ENCODE measurements at places on chromosomes 4 and X.

- DNase-seq: no peak
Observed at GRCh38 chr4:53122280-53123116, 243.4 kb downstream of the SCFD2 start.

- no peak for DNase-seq
Observed at GRCh38 chr4:124941267-124941666, 228.7 kb upstream of the ANKRD50 start.

DNA sequence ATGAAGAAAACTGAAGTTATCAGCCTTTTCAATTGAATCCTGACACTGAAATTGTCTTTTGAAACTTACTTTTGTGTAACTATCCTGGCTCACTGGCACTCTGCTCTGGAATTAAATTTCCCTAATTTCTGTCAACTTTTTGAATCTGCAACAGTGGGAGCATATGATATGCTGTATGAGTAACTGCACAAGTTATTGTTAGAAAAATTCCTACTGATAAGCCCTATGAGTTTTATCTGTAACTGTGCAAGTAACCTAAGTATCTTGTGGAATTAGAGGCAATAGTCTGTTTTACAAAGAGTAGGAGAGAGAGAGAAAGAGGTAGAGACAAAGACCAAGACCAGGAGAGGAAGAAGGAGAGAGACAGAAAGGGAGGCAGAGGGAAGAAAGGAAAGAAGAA, 9.2 kb upstream of the HPGD start:
- no peak for DNase-seq

GRCh38 chr4:79081973-79082372, 142.7 kb upstream of the PAQR3 start:
- DNase-seq: no peak

DNA sequence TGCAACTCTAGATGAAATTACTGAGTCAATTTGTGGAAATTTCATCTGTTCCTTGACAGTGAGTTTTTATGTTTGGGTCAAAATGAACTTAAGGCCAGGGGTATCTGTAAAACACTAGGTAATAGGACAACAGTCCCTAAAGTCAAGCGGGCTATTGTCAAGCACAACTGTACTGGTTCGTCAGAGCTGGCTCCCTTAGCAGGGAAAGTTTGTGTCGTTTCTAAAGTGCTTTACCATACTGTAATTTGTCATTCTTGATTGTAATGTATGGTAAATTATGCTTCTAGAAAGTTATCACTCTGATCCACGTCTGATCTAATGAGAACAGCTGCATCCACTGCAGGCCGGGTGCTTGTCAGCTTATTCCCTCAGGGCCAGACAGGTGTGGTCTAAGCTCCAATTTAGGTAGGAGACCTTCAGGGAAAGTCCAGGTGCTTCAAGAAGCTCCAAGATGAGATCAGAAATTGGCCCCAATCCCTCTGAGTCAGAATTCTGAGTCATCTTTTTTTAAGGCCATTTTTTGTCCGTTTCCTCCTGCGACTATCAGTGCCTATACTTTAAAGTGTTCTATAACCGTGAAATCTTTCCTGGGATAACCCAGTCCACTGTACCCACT, 92.2 kb downstream of the PALLD start:
- DNase-seq: no peak

DNA sequence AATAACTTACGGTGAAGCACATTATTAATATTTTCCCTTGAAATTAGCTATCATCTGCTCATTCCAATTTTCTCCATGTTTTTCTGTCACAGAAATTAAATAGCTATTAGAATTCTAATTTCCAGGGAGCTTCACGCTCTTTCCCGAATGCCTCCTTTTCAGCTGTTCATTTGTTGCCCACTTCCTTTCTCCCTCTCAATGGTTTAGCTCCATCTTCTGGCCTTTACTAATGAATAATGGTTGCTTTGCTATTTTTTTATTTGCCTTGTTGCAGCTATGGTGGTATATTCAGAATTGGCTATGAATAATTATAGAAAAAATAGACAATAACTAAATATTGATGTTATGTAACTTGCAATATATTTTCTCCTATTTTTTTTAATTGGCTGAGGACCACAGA, 70.5 kb downstream of the GRIA2 start:
- no peak for DNase-seq

- no peak for DNase-seq
Observed at GRCh38 chr4:173046818-173047217, 121.8 kb upstream of the GALNT7 start.

DNA sequence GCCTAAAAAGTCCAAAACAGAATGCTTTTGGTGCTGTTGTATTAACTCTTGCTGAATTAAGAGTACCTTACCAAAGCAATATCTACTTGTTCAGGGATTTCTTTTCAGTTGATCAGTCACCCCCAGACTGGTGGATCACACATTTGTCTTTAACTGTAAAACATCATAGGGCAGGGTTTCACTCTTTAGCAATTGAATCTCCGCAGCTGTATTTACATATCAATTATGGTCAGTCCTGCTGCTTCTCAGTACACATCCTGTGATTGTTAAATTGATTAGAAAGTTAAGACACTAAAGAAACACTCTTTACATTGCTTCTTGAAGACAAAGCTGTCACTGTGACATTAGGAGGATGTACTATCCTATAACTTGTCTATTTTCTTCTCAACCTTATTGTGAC, 277.1 kb upstream of the ADGRL3 start:
- no peak for DNase-seq

All from non-pigmented ciliary epithelial cell (primary cell).